Spinal cord (tissue), 10 donors: ENCODE measurements at places on chromosomes 16 and 17. TPM values are rescaled to one million over a fixed set of nuclear protein-coding genes. Genes with fewer than 3 reads are reported as not detected.

DNA sequence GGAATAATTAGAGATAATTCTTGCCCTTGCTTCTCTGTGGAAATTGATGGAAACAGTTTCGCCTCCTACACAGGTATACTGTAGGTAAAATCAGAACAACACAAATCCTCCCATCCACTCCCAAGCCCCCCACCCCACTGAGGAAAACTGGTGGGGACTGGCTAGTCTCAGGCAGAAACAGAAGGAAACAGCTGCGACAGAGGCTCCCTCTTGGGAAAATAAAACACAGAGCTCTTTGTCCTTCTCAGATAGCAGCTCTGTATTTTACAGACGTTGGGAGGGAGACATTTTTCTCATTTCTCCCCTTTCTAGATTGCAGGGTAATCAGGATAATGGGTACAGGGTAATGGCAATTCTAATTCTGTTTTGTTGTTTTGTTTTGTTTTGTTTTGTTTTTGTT is 1.1 kb downstream of the SLFN13 start:
- H3K27me3 ChIP-seq, result peaks cover 66% of the 10 kb centered on the region
- peaks cover 20% of the 10 kb centered on the region for H3K4me1 ChIP-seq
- no peak for DNase-seq
- H3K4me3 ChIP-seq, result no peak overlapping the region
- H3K27ac ChIP-seq, result no peak overlapping the region

GRCh38 chr17:55285340-55286301 is 20.9 kb downstream of the HLF start:
- H3K36me3 ChIP-seq, result no peaks in the 10 kb centered on the region
- H3K27ac ChIP-seq, result peak overlapping the region; percentile 88
- no peaks in the 10 kb centered on the region for H3K27me3 ChIP-seq

DNA sequence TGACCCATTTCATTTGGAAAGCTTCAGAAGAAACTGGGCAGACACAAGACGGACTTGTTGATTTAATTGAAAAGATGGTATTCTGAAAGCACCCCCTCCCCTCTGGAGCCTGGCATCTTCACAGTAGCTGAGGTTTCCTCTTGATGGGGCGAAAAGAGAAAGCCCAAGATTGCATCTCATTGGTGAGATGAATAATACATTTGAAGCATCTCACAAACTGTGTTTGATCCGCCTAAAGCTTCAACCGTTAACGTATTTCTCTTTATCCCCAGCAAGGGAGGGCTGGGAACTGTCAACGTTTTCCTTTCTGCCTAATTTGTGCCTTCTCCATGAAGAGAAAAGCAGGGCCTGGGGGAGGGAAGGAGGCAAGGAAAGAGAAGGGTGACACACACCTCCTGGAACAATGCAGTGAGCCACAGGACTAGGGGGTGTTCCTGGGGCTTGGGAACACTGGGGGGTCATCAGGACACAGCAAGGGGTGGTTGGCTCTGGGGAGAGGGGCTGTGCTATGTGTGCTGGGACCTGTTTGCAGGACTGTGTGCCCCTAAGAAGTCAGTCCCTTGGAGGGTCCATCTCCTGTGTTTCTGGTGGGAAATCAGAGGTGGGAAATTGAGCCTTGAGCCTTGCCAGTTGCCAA is 18.5 kb upstream of the PIPOX start:
- no peak for DNase-seq
- no peak overlapping the region for H3K27ac ChIP-seq
- H3K4me3 ChIP-seq, result no peak overlapping the region

DNA sequence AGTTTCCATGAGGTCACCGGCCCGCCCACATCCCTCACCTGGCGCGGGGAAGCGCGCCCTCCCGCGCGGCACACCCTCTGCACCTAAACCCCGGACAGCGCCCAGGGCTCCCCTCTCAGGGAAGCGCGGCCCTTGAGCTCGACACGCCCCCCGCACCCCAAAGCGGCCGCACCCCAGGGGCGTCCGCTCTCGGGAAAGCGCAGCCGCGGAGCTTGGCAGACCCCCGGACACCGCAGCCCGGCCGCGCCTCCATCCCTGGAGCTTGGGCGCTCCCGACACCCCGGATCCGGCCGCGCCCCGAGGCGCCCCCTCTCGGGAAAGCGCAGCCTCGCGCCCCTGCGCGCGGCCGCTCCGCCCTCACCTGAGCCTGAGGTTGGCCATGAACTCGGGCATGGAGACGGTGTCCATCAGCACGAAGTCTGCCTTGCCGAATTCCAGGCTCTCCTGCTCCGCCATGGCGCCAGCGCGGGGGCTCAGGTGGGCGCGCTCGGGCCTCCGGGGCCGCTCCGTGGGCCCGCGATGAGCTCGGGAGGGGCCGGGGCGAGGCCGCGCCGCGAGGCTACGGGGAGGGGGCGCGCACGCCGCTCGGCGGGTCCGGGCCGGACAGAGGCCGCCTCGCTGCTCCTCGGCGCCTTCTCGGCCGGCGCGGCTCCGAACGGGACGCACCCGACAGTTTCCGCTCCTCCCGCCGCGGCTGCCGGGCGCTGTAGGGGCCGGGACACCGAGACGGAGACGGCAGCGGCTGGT is at the start of gene MYO1D:
Gene MYO1D, minus strand, starts transcription at position 708 of the 747 bp plus-strand sequence. Its CDS starts 252 bp downstream, at position 456.
- no peaks in the 10 kb centered on the region for H3K36me3 ChIP-seq
- H3K27me3 ChIP-seq, result no peaks in the 10 kb centered on the region
- peaks cover 16% of the 10 kb centered on the region for H3K4me1 ChIP-seq
- no peak within 1 kb of the TSS for H3K27ac ChIP-seq
- H3K4me3 ChIP-seq, result peak within 1 kb of the TSS; percentile 52

GRCh38 chr17:1593630-1593931 is 31.0 kb upstream of the PITPNA start:
- H3K4me1 ChIP-seq, result peaks cover 3% of the 10 kb centered on the region
- H3K27ac ChIP-seq, result no peak overlapping the region
- peaks cover 51% of the 10 kb centered on the region for H3K36me3 ChIP-seq
- H3K27me3 ChIP-seq, result no peaks in the 10 kb centered on the region
- DNase-seq, result no peak

GRCh38 chr16:3995001-3995400 is 114.5 kb upstream of the CREBBP start:
- peaks cover 26% of the 10 kb centered on the region for H3K36me3 ChIP-seq
- peaks cover 13% of the 10 kb centered on the region for H3K4me1 ChIP-seq
- no peak overlapping the region for H3K27ac ChIP-seq

- no peak overlapping the region for H3K4me3 ChIP-seq
- no peak for DNase-seq
- H3K36me3 ChIP-seq, result no peaks in the 10 kb centered on the region
- no peaks in the 10 kb centered on the region for H3K27me3 ChIP-seq
- H3K4me1 ChIP-seq, result no peaks in the 10 kb centered on the region
Measured at GRCh38 chr16:87033541-87034300, 283.5 kb downstream of the C16orf95 start.

TERB1 gene
- 0.10 TPM for total RNA-seq

GNG13 gene
- total RNA-seq, result not detected

CHST4 gene
- total RNA-seq, result 0.50 TPM

KCNH4 gene
- total RNA-seq, result 0.33 TPM

CCL1 gene
- total RNA-seq, result not detected

VAT1L gene
- total RNA-seq, result 147 TPM

C17orf67 gene
- 2.0 TPM for total RNA-seq
